ENCODE measurements at places on chromosomes 11 and 22. TPM values are rescaled to one million over a fixed set of nuclear protein-coding genes. Genes with fewer than 3 reads are reported as not detected.

The MFRP gene
- total RNA-seq: not detected

The RNF214 gene
- total RNA-seq: 10.1 TPM

The NDUFS3 gene
- total RNA-seq: 94.0 TPM

The OR6A2 gene
- not detected for total RNA-seq

The PGA5 gene
- total RNA-seq: not detected

The OAF gene
- total RNA-seq: 13.2 TPM

The MMP1 gene
- total RNA-seq: 1.2 TPM

The ZDHHC13 gene
- total RNA-seq: 17.6 TPM

The SPINDOC gene
- 52.9 TPM for total RNA-seq

The SCGB1C1 gene
- total RNA-seq: not detected

The IFITM10 gene
- total RNA-seq: 1.0 TPM

The ARHGAP32 gene
- 3.6 TPM for total RNA-seq

The TNNT3 gene
- total RNA-seq: not detected

The KCNE3 gene
- not detected for total RNA-seq

The GTPBP1 gene
- total RNA-seq: 10.0 TPM

The OR5A1 gene
- total RNA-seq: not detected

The KCNJ5 gene
- 0.08 TPM for total RNA-seq

The MRPL40 gene
- 38.2 TPM for total RNA-seq

The ANKK1 gene
- 0.12 TPM for total RNA-seq

The OR51G1 gene
- not detected for total RNA-seq

The ADORA2A gene
- 1.0 TPM for total RNA-seq

The LMO2 gene
- 0.62 TPM for total RNA-seq

The CRYBA4 gene
- total RNA-seq: not detected

The STK33 gene
- 5.2 TPM for total RNA-seq

The RPS3 gene
- 3,374 TPM for total RNA-seq

The WNT7B gene
- 122 TPM for total RNA-seq

The POU2AF3 gene
- 0.37 TPM for total RNA-seq

The HOATZ gene
- total RNA-seq: not detected

The HSPA8 gene
- total RNA-seq: 1,804 TPM

The PGA3 gene
- total RNA-seq: not detected

The TEX54 gene
- not detected for total RNA-seq

The BCL2L13 gene
- 34.3 TPM for total RNA-seq

The LDHAL6A gene
- not detected for total RNA-seq

The OVOL1 gene
- total RNA-seq: not detected

The MYOD1 gene
- not detected for total RNA-seq

The PATE4 gene
- total RNA-seq: not detected

Measured in A549 treated with CpdA at 1 μM for 4 hours (cell line).